Nephron progenitor cell (in vitro differentiated cells): ENCODE measurements at places on chromosomes 13 and 19.
A peak's percentile ranks its signal among the peaks of the same experiment; 100 is the strongest.

DNA sequence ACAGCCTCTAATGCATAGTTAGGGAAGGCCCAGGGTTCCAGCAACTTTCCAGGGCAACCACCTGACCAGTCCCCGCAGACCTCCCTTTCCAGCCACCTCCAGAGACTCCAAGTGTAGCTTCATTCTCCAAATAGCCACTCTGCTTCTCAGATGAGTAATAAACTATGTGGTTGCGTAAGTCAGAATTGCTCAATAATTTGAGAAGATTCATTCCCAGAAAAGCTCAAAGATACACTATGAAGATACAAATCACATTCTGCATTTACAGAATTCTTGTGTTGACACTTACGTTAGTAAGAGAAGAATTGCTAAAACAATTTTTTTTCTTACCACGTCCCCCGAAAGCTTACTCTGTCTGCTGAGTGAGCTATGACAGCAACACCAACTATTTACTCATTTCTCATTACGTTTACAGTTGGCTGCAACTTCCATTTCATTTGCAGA lies 8.2 kb upstream of the LATS2 start:
- DNase-seq: no peak

DNA sequence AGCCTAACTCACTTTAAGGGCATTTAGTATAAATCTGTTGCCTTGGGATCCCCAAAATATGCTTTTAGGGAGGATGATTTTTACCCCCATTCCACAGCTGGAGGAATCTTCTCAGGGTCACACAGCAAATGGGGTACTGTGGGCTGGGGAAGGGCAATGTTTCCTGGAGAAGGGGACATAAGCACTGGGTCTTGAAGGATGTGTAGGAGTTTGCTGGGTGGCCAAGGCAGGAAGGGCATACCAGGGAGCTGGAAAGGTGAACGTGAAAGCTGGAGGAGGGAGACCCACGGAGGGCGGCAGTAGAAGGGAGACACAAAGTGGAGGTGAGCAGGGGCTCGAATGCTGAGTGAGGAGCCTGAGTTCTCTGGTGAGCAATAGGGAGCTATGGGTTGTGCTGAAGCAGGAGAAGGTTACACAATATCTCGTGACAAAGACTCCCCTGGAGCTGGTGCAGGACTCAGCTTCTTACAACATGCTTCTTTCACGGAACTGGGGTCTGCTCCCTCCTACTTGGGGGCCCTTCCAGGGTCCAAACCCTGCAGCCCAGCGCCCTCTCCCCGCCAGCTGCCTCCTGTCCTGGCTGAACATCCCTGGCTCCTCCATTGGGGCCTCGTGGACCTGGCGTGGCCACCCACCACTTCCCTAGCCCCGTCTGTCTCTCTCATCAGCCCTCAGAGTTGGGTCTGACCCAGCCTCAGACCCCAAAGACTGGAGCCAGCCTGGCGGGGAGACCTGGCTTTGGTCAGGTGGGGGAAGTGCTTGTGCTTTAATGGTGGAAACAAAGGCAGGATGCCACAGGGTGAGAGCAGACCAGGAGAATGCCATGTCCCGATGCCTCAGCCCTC lies 11.1 kb downstream of the CILP2 start:
- no peak for DNase-seq

DNA sequence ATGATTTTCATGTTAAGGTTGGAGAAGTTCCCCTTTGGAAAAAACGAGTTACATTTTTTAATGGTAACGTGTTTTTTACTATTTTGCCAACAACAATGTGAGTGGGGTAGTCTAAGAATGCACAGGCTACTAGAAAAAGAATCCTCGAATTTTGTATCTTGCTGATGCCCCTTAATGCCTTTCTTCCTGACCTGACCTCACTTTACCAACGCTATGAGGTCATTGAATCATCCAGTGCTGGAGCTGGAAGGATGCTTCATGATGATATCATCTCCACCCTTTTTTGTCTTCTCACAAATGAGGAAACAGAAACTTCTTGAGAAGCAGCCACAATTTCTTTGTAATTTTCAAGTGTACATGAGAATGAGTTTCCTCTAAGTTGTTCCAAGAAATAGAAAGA lies 8.2 kb upstream of the UBL3 start:
- no peak for DNase-seq

GRCh38 chr19:31054430-31054829 lies 294.8 kb downstream of the TSHZ3 start:
- peak; percentile 47 for DNase-seq

- no peak for DNase-seq
Observed at GRCh38 chr19:1018393-1018792, 2.5 kb downstream of the TMEM259 start.

DNA sequence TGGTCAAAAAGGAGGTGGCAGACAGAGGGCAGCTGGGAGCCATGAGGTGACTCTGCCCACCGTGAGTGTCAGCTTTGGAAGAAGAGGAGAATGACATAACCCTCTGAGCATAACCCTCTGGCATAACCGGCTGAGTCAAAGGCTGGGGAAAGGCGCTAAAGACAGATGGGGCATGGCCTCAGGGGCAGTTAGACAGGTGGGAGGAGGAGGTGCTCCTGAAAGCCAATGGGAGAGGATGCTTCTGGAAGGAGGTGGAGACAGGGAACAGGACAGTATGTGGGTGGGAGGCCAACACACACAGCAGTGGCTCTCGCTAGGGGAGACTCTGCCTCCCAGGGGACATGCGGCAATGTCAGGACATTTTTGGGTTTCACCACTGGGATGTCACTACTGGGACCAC lies 17.1 kb downstream of the ELAVL1 start:
- no peak for DNase-seq

DNA sequence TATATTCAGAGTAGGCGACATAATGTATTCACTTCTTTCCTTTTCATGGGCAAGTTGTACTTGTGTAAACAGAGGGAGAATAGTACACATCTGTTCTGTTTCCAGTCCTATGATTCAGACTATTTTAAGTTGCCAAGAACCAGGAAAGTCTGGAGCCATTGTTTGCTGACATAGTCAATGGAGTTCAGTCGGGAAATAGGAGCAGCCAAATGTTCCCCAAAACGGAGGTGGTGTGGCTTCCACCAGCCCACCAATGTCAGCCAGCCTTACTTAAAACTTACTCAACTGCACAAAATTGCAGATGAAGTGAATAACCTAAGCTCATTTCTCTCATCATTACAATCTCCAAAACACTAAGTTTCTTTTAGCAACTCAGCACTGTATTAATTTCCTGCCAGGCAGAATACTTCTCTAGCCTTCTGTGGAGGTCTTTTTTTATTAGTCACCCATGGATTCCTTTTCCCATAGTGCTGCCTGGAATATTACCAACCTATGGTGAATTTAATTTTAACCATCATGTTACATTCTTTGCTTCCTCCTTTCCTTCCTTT lies 22.3 kb upstream of the CSNK1A1L start:
- DNase-seq: no peak

GRCh38 chr13:83568019-83568418 lies 314.3 kb downstream of the SLITRK1 start:
- DNase-seq: no peak

- DNase-seq: no peak
Observed at GRCh38 chr19:10895363-10895762, 24.0 kb downstream of the CARM1 start.

GRCh38 chr13:110326263-110326904 lies 19.3 kb downstream of the COL4A2 start:
- DNase-seq: no peak

GRCh38 chr19:52188822-52189734 lies 774 bp upstream of the PPP2R1A start:
- peak; percentile 57 for DNase-seq

- DNase-seq: no peak
Observed at GRCh38 chr13:73860501-73860900, 273.7 kb downstream of the KLF12 start.

DNA sequence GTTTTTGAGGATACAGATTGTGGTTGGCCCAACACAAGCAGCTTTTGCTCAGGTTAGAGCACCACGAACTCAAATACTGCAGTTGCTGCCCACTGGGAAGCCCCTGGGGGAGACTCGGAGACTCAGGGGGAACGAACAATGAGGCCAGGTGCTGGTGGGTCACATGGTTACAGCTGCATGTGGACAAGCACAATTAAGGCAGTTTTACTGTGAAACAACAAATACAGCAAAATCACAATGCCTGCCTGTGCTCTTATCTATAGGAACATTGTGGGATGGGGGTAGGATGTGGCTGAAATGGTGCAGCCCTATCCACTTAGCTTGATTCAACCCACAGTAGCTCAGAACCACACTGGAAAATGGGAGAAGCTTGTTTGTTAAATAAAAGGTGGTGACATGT lies 119.7 kb upstream of the SPATA13 start:
- no peak for DNase-seq

GRCh38 chr19:7888826-7889217 lies 512 bp downstream of the LRRC8E start:
- DNase-seq: no peak

- no peak for DNase-seq
Observed at GRCh38 chr13:43725460-43725859, 61.3 kb downstream of the ENOX1 start.

DNA sequence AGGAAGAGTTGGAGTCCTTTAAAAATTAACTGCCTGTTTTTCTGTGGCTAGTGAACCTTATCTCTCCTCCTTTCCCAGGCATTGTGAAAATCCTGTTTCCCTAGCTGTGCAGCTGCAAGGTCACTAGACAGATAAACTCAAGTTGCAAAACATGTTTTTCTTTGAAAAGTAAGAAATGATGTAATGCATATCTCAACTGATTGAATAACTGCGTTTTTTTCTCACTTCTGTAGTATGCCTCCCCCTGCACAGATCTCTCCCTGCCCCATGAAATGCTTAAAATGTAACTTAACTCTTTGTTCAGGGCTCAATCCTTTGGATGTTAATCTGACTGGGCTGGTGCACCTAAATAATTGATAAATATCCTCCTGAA lies 27.7 kb upstream of the CYSLTR2 start:
- no peak for DNase-seq

- DNase-seq: no peak
Observed at GRCh38 chr13:69010789-69011188, 1096.8 kb upstream of the ATXN8OS start.

- no peak for DNase-seq
Observed at GRCh38 chr13:39910833-39911232, 255.4 kb downstream of the COG6 start.

DNA sequence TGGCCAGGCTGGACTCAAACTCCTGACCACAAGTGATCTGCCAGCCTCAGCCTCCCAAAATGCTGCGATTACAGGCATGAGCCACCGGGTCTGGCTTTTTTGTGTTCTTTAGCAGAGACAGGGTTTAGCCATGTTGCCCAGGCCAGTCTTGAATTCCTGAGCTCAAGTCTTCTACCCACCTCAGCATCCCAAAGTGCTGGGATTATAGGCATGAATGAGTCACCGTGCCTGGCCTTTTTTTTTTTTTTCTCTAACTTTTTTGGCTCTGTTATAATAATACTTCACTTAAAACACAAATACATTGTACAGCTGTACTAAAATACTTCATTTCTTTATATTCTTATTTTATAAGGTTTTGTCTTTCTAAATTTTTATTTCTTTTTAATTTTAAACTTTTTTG lies 599.5 kb upstream of the PCDH9 start:
- no peak for DNase-seq
